ENCODE measurements at places on chromosomes 4 and X.

GRCh38 chr4:11472535-11472934 lies 43.8 kb upstream of the HS3ST1 start:
- DNase-seq: no peak

- no peak for DNase-seq
These were observed 31.5 kb upstream of the ARAF start for GRCh38 chrX:47529548-47529947.

GRCh38 chr4:105551965-105552746 lies at the start of gene ARHGEF38:
ARHGEF38 (plus strand) TSS chr4:105552620; CDS start chr4:105552766, 146 bp downstream.
- no peak for DNase-seq

DNA sequence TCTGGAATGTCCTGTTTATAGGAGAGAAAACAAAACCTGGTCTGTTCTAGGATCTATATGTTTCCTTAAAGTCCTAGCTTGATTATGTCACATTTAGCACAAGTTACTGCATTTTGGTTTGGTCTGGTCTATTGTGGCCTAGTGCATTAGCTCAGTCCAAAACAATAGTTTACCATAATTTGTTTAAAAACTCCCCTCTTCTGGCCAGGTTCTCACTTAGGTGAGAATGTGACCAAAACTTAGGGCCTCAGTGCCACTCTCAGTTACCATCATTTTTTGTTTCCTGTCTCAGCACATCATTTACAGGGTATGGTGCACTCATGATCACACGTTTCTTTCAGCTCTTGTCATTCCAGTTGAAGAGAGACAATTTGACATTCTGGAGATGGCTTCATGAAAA lies 378.5 kb downstream of the KLHL4 start:
- DNase-seq: no peak

DNA sequence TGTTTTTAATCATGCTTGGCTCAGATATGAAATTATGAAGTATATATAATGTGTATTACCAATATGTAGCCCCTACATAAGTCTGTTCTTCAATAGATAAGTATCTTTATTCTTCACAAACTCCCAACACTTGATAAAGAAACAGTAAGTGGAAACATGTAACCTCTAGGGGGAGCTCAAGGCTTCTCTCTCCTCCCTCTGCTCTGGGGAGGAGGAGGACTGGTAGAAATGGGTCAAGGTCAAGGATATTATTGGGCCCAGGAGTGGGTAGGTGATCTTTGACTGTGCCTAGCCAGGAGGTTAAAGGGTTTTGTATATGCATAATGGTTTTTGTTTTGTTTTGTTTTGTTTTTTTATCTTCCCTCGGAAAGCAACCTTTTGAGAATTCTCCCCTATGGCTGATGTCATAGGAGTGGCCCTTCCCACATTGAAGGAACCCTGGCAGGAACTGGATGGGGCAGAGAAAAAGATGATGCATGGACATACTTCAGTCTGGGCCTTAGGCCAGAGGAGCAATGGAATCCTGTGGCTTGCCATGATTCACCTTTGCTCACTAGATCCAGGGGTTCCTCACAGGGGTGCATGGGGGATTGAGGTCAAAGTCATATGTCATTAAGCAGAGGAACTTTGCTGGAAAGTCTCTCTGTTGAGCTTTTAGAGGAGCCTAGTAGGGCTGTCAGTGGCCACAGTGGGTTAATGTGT lies 460.3 kb downstream of the MID1IP1 start:
- no peak for DNase-seq

DNA sequence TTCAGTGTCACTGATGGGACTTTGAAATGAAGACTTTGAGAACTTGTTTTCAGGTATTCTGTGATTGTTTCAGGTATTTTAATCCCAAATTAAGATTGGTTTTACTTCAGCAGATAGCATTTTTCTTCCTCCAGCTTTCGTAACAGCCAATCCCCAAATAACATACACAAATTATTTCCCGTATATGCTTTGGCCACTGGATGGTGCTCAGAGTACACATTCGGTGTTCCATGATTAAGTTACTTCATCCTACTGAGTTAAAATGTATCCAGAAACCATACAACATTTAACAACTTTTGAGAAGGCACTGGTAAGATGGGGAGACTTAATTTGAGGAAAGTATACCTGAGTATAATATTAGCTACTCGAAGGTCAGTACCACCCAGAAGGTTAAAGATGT lies 233.4 kb upstream of the FAM47A start:
- DNase-seq: no peak

- no peak for DNase-seq
These were observed 41.9 kb downstream of the BMP15 start for GRCh38 chrX:50952406-50952805.

DNA sequence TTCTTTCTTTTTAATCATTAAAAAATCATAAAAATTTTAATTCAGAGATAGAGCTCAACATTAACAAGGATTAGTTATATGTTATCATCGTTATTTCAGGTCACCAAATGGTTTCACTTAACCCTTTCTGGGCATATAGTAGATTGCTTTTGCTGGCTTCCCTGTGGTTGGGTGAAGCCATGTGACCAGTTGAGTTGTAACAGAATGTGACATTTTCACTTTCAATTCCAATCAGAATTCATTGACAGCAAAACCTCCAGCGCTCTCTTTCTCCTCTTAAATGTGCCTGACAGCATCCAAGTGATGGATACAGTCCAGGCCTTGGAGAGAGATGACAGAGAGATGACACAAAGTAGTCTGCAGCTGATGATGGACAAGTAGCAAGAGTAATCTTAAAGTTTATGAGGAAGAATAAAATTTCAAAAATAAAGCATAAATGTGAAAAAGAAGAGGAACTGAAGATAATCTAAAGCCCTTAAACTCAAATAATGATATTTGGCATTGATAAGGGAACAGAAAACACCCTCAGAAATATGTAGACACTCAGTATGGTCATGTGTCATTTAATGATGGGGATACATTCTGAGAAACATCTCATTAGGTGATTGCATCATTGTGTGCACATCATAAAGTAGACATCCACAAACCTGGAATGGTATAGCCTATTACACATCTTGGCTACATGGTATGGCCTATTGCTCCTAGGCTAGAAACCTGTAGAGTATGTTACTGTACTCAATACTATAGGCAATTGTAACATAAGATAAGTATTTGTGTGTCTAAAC lies 92.3 kb upstream of the QRFPR start:
- no peak for DNase-seq

DNA sequence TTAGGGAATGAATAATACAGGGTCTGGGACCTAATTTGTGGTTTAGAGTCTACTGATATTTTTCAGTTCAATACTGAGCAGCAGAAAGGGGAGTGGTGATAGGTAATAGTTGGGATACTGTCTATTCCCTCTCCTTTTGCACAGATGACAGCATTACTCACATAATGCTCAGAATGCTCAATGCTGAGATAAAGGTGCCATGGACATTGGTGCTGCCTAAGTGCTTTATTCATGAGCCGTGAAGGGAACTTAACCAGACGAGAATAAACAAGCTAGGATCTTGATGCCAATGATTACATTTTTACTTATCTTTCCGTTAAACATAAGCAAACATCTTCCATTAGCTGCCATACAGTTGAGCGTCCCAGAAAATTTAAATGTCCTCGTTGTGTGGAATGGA lies 75.6 kb downstream of the STK32B start:
- DNase-seq: no peak
